ENCODE measurements at places on chromosomes 7 and 10.
A peak's percentile ranks its signal among the peaks of the same experiment; 100 is the strongest.

- DNase-seq = no peak
Observed at GRCh38 chr7:23403970-23404369, 66.3 kb downstream of the IGF2BP3 start.

DNA sequence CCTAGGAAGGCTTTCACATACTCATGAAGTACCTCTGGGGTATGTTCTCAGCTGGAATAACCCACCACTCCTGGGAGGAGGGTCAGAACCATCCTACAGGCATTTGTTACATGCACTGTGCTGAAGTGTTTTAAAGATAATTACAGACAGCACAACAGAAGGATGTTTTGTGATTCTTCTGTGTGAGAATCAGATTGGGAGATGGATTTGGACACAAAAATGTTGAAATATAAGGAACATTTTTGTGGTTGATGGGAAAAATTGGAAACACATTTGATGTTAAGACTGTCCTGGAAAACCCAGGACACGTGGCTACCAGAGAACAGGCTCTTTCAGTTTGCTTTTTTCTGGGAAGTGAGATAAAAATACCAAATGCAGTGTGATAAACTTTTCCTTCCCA lies 61.4 kb downstream of the BICC1 start:
- DNase-seq = no peak

DNA sequence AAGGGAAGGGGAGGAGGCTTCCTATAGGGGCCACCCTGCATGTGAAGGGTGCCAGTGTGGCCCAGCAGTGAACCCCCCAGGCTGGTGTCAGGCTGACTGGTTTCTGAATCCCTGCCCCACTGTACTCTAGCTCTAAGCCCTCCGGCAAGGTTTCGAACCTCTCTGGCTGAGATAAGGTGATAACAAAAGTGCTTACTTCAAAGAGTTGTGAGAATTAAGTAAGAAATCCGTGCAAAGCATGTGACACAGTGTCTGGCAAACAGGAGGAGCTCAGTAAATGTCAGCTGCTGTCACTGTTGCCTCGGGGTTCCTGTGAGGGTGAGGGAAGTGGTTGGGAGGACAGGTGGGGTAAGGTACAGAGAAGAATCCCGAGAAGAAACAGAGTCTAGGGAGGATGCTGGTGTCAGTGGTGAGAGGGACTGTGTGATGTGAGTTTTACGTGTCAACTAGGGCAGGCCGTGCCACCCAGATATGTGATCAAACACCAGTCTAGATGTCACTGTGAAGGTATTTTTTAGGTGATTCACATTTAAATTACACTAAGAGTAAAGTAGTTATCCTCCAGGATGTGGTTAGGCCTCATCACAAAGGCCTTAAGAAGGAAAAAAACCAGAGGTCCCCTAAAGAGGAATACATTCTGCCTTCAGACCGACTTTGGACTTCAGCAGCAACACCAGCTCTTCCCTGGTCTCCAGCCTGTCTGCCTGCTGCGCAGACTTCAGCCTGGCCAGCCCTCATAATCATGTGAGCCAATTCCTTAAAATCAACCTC lies 64.4 kb downstream of the BPGM start:
- no peak for DNase-seq

GRCh38 chr10:42827201-42827600 lies 44.6 kb downstream of the BMS1 start:
- no peak for DNase-seq

DNA sequence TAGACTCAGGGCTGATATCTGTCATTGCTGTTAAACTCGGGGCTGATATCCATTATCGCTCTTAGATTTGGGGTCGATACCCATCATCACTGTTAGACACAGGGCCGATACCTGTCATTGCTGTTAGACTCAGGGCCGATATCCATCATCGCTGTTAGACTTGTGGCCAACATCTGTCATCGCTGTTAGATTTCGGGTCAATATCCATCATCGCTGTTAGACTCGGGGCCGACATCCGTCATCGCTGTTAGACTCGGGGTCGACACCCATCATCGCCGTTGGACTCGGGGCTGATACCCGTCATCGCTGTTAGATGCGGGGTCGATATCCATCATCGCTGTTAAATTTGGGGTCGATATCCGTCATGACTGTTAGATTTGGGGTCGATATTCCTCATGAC lies 54.8 kb downstream of the BEND7 start:
- DNase-seq = no peak

- peak; percentile 67 for DNase-seq
Observed at GRCh38 chr7:24917510-24918239, 62.3 kb downstream of the OSBPL3 start.

DNA sequence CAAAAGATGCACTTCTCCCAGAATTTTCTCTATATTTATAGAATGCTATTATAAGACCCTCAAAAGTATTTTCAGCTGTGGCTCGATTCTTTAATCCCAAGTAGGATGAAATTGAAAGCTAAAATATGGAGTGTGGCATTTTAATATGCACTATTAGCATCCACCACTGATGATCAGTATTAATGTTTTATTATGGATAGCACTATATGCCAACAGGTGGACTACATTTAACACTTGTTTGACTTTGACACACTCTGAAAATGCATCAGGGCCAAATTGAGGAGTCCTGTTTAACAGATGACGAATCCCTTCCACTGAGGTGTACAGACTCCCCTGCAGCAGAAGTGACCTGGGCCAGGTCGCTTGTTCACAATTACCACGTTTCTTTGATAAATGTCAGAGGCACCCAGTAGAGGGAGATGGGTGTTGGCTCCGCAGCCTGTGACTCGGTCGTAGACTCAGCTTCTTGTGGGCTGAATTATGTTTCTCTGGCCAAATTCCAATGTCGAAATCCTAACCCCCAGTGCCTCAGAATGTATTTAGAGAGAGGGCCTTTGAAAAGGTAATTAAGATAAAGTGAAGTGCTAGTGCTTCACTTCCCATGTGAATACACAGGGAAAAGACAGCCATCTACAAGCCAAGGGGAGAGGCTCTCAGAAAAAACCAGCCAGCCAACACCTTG lies 48.1 kb downstream of the WIPF3 start:
- DNase-seq = no peak

GRCh38 chr10:69359594-69359993 lies 57.1 kb downstream of the TACR2 start:
- DNase-seq = no peak

GRCh38 chr10:3865565-3865964 lies 80.6 kb upstream of the KLF6 start:
- no peak for DNase-seq
